CD4-positive, alpha-beta T cell treated with Interleukin-1 beta for 1 hour (primary cell): ENCODE measurements at places on chromosomes 5 and 9.

- no peak for DNase-seq
Measured at GRCh38 chr9:79129865-79130480, 441.8 kb upstream of the TLE4 start.

DNA sequence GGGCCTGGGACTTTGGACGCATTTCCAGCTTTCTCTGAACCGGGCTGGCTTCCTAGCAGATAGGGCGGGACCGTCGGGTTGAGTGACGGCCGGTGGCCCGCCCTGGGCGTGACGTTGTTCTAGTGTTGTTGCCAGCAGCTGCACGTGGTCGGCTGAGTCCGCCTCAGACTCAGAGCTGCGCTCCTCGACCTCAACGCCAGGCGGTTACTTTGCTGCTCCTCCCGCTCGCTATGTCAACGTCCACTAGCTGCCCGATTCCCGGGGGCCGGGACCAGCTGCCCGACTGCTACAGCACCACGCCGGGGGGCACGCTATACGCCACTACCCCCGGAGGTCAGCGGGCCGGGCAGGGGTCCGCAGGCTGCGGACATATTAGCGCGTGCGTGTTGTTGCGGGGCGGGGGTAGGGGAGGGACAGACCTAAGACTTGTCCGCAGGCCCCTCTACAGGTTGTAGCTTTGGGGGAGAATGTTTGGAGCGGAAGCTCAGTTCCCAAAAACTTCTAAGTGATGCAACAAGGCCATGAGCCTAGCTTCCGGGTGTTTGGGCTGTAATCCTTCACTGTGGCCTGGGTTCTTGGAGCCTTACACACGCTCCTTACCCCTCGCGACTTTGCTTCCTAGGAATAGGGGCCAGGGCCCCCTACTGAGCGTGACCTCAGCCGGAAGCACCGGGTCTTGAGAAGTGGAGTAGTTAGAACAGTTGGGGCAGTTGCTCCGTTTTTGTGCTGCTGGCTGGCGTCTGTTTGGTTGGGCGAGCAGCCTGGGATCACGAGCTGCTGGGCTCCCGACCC, at the start of gene EIF4EBP3:
TSS of gene EIF4EBP3 (plus strand) at position 155 of the 792 bp plus-strand sequence. CDS start at position 231, 76 bp downstream.
- peak; percentile 90 for DNase-seq

- DNase-seq, result no peak
Measured at GRCh38 chr5:43601454-43602260, 1.3 kb upstream of the NNT start.

DNA sequence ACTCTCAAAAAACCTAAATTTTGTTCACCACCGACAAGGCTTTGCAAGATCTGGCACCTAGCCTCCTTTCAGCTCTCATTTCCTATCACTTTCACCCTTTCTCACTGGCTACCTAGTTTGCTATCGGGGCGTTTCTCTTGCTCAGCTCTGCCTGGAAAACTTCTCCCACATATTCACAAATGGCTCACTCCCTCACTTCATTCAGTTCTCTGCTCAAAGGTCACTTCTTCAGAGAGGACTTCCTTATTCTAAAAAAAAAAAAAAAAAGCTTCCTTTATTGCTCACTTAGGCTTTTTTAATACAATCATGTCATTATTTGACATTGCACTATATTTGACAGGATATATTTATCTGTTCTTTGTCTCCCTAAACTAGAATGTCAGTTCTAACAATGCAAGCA, 2.1 kb upstream of the SLC25A46 start:
- DNase-seq, result no peak

DNA sequence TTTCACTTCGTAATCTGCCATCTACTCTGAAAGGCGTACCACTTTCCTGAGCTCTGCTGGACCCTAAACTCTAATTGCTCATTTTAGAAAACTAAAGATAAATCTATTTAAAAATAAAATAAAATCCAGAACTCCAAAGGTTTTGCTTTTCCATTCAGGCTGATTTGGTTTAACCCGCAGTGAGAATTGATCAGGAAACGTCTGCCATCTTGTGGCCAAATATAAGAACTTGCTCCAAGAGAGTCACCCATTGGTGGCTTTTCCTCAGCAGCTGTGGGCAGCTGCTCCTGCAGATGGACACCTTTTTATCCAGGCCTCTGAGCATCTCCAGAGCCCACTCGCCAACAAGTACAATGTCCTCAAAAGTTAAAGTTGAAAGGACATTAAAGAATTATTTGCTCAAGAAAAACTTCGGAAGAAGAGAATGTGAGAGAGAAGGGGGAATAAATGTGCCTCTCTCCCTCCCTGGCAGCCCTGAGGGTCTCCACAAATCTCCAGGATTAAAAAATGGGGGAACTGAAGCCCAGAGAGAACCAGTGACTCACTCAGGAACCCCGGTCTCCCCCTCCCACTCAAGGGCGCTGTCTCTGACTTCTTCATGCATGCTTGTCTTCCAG, 4.1 kb downstream of the SAXO1 start:
- DNase-seq, result no peak

DNA sequence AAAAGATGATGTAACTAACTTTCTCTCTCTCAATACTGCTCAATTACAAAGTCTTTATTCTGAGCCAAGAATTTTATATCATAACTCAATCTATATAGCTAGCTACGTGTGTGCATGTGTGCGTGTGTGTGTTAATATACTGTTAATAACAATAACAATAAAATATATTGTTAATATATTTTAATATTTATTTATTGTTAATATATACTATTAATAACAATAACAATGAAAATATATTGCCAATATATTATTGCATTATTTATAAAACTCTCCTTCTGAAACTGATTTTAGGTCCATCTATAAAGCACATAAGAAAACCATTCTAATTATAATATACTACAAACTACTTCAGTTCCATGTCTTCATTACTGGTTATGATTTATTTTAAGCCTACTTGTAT, 60.6 kb downstream of the RASEF start:
- no peak for DNase-seq

DNA sequence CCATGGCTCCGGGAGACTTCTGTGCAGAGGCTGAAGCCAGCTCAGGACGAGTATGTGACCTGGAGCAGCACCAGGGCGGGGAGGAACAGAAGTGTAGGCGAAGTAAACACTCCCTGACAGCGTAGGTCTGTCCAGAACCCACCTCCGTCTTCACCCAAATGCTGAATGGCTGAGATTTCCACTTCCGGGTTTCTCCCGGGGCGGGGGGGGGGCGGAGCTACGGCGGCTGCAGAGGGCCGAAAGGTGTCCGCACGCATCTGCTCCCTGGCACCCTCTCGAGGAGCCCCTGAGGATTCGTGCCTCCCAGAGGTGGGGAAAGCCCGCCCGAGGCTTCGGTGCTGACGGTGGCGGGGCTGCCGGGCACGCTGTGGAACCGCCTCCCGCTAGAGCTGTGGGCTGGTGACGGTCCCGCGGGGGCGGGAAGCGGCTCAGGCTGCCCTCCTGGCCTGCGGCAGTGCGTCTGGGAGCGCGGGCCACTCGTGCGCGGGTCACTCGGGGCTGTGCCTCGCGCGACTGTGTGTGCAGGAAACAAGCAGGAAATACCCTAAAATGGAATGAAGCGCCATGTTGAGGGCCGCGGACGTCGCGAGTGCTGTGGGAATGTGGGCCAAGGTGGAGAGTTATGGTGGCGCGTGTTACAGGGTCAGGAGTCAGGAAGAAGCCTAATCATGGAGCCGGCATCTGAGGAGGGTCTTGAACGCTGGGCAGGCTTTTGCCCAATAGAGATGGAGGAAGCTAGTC, 1425.4 kb downstream of the FOXD4L5 start:
- peak; percentile 72 for DNase-seq

GRCh38 chr9:134486143-134486591, 155.4 kb upstream of the COL5A1 start:
- DNase-seq, result no peak
